Posterior vena cava (tissue), 2 donors: ENCODE measurements at places on chromosomes 4 and X. TPM values are rescaled to one million over a fixed set of nuclear protein-coding genes. Genes with fewer than 3 reads are reported as not detected.

DNA sequence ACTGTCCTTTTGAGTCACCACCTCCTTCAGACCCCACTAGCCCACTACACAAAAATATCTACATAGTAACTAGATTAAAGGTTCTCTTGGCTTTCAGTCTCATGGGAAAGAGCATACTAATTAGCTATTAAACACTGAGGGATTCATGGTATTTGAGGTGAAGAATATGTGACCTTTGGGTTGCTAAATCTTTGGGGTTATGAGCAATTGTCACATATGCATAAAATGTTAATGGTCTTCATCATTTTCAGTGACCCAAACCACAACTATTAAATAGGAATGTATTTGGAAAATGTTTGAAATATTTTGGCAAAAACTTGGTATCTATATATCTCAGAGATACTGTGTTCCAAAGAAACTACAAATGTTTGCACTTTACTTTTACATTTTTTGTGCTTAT is 365.1 kb downstream of the MAGEB5 start:
- no peak for DNase-seq

DNA sequence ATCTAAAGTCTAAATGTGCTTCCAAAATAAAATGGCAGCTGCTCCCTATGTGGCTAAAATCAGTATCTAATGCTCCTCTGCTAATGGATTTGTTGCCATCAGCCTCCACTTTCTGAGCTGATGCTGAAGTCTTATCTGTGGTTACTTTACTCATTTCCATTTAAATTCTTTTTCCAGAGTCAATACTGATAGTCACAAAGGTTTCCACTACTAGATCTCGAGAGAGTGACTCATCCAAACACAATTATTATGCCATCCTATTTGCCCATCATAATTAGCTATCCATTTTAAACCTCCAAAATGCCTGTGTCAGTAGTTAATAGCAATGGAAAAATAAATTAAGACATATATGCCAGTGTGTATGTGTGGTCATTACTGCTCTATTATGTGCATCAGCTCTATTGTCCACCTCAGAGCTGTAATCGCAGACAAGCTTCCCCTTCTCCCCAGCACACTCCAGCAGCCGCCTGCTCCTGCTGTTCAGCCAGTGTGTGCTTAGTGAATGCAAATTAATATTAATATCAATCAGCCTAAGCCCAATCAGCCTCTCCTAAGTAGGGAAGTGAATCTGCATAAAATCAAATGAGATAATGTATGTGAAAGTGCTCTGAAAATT is 199.8 kb upstream of the ZIC3 start:
- DNase-seq, result no peak

DNA sequence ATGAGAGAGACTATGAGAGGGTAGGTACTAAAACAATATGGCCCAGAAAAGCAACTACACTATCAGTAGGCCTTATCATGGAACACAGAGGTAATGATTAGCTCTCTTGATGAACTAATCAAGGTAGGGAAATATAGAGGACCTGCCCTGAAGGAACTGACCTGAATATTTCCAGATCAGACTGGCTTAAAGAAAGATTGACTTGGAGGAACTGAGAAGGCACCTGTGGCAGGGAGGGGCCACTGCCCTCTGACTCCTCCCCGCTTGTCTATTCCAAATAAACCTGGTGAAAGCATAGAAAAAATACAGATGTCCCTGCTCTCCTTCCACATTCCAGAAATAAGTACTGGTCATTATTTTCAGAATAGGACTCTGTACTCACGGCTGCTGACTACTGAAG is 5.5 kb downstream of the RPS6KA6 start:
- no peak for DNase-seq

- no peak for DNase-seq
Measured at GRCh38 chrX:39898147-39898546, 199.6 kb downstream of the BCOR start.

- no peak for DNase-seq
Measured at GRCh38 chr4:162457071-162457865, 293.5 kb upstream of the FSTL5 start.

DNA sequence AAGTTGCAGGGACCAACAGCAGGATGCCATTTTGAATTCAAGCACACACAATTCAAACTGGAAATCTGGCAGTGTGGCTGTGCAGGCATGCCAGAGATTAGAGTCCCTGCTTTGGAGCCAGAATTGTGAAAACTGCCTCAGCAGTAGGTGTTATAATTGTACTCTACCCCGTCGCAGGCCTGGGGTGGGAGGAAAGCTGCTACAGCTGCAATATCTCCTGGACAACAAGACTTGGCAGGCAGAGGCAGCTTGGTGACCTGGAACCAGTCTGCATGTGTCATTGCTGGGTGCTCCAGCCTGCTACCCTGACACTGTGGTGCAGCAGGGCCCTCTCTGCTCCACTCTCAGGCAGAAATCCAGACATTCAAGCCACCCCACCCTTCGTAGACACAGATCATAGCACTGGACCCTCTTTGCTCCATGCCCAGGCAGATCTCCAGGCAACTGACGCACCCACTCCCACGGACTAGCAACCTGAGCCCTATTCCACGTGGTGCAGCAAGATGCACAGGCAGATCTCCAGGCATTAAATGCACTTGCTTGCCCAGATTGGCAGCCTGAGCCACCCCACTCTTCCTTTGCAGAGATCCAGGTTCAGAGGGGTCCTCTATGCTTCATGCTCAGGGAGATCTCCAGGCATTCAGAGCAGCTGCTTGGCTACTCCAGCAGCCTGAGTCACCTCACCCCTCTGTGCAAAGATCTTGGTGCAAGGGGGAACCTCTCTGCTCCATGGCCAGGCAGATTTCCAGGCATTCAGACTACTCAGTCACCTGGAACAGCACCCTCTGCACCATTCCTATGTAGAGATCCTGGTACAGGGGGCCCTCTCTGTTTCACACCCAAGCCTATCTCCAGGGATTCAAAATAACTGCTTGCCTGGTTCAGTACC is 140.5 kb downstream of the LRBA start:
- no peak for DNase-seq

GRCh38 chrX:69173906-69174305 is 8.7 kb upstream of the PJA1 start:
- no peak for DNase-seq

GRCh38 chr4:76804096-76804495 is 93.8 kb downstream of the SOWAHB start:
- DNase-seq, result no peak

GRCh38 chr4:39353478-39354253 is 12.5 kb downstream of the RFC1 start:
- DNase-seq, result no peak

- DNase-seq, result no peak
Measured at GRCh38 chr4:153962311-153963039, 173.6 kb upstream of the SFRP2 start.

DNA sequence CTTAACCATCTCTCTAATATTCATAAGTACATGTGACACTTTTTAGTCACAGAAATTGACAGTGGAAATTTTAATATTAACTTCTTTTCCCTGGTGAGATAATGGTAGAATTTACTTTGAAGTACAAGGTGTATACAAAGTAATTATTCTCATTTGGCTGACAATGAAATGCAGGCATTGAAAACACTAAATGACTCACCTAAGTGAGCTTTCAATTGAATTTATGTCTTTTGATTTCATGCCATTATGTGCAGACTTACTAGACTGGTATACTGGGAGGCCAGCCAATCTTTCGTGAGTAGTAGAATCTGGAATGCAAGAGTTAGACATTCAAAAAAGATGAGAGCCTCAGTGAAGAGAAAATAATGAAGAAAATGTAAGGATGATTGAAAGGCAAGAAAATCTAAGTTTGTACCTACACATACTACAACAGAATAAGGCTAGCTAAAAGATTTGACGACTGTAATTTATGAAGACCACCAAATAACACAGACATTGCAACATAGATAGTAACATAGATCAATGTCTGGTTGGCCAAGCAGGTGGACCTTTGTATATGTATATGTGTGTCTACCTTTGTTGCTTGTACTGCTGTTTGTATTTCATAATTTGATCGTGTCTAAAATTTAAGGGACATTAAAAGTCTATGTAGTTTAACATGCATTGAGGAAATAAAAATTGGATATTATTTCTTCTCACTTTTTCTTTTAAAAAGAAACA is 459.7 kb downstream of the IL15 start:
- DNase-seq, result no peak

DNA sequence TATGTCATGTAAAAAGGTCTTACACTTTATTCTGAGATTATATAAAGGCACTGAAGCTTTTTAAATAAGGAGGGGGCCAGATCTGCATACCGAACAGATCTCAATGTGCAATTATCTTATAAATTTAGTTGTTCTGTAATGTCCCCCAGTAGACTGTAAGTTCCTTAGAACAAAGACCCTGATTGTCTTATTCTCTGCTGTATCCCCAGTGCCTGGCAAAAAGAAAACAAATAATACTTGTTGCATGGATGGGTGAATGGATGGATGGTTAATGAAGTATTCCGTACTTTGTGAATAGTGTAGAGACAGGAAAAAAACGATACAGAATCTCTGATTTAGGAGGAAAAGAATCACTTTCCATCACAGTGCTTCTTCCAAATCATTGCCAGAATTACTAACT is 141.5 kb downstream of the CHM start:
- no peak for DNase-seq

GRCh38 chr4:185909972-185910371 is 98.0 kb upstream of the SORBS2 start:
- DNase-seq, result no peak

- DNase-seq, result no peak
Measured at GRCh38 chr4:1746919-1747602, 25.7 kb downstream of the TACC3 start.

GRCh38 chr4:142314247-142314646 is 531.9 kb downstream of the INPP4B start:
- DNase-seq, result no peak

GRCh38 chr4:61841714-61842113 is 641.6 kb downstream of the ADGRL3 start:
- no peak for DNase-seq

GRCh38 chr4:139951021-139951420 is 203.0 kb downstream of the MAML3 start:
- DNase-seq, result no peak

DNA sequence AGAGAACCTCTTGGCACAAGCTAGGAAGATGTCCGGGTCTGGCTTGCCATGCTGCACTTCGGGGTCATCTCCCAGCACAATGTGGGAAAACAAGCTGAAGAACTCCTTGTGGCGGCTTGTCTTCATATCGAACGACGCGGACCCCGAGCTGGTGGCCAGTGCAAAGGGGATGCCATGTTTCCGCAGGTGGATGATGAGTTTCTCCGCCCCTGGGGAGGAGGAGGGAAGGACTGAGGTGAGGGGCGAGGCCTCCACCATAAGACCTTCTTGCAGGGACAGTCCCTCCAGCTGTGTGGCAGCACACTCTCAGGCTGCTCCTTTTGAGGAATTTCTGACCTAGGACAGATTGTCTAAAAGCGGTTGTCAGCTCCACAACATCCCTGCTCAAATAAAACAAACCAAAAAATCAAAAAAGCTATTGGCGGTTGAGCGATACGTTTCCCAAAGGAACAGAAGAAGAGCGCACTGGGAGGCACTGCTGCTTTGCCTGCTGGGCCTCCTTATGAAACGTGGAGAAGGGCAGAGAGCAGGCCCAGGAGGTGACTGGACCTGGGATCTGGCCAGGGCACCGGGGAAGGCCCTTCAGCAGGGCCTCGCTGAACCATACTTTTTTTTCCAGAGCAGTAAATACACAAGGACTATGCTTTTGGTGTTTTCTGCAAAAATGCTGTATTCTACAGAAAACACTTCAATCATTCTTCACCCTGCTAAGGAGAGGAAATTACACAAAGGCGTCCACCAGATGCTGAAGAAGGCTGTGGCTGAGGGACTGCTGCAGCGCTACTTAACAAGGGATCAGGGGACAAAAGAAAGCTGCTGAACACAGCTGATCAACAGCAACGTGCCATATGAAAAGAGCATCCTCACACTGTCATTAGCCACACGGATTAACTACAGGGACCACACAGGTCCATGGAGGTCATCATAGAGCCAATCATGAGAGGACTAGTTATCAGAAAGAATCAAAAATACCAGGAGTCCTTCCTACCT is 70.0 kb upstream of the STS start:
- no peak for DNase-seq

- DNase-seq, result no peak
Measured at GRCh38 chr4:79638735-79639134, 230.7 kb upstream of the GK2 start.

- no peak for DNase-seq
Measured at GRCh38 chr4:156888762-156889161, 82.8 kb downstream of the PDGFC start.

OGT gene
- 104 TPM for total RNA-seq

TTC29 gene
- total RNA-seq, result not detected

NXF2B gene
- not detected for total RNA-seq

HTN1 gene
- total RNA-seq, result not detected

ING2 gene
- total RNA-seq, result 9.2 TPM

CLOCK gene
- 45.1 TPM for total RNA-seq

CCDC160 gene
- 0.23 TPM for total RNA-seq

CPZ gene
- total RNA-seq, result 5.3 TPM

IQSEC2 gene
- total RNA-seq, result 9.4 TPM

NSUN7 gene
- 0.52 TPM for total RNA-seq
